DND-41 (cell line): ENCODE measurements at places on chromosomes 16 and 17.

DNA sequence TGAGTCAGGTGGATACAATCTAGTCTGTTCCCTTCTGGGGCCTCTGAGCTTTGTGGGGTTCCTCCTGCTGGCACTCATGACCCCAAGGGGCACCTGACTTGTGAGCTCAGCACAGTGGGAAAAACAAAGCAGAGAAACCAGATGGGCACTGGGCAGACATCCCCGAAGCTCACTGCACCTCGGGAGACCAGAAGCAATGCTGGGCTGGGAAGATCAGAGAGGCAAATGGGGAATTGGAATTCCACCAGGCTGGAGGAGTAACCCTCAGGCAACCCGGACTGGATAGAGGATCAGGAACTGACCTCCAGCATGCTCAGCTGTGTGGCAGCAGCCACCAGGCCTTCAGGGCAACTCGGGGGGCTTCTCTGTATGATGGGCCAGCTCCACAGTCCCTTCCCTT, 50.3 kb downstream of the ABCC12 start:
- DNase-seq, result no peak

GRCh38 chr16:85943711-85944110, 44.7 kb downstream of the IRF8 start:
- no peak for DNase-seq

- no peak for DNase-seq
Measured at GRCh38 chr16:82146957-82147356, 23.1 kb downstream of the MPHOSPH6 start.

DNA sequence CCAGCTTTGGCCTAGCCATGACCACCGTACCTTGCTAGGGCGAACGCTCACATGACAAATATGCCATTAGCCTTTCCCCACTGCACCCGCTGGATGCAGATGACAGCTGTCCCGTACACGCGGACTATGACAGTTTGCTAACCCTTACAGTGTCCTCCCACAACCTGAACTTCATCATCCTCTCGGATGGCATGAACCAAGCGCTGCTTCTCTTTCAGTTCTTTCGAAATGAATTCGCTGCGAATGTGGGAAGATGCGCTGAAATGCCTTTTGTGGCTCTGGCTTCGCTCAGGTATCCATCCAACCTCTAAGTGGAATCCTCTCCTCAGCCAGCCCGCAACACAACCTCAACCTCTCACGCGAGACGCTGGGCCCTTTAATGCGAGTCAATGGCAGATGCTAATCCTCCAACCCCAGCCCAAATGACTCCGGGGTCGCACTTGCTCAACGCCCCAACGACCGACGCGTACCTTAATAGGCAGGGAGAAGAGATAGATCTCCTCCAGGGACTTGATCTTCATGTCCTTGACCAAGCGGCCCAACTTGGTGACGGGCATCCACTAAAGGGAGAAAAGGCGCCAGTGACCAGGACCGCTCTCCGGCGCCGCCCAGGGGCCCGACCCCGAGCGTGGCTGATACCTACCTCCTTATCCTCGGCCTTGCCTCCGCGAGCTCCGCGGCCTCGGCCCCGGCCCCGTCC, 670 bp downstream of the RPS2 start:
- peak; percentile 42 for DNase-seq

DNA sequence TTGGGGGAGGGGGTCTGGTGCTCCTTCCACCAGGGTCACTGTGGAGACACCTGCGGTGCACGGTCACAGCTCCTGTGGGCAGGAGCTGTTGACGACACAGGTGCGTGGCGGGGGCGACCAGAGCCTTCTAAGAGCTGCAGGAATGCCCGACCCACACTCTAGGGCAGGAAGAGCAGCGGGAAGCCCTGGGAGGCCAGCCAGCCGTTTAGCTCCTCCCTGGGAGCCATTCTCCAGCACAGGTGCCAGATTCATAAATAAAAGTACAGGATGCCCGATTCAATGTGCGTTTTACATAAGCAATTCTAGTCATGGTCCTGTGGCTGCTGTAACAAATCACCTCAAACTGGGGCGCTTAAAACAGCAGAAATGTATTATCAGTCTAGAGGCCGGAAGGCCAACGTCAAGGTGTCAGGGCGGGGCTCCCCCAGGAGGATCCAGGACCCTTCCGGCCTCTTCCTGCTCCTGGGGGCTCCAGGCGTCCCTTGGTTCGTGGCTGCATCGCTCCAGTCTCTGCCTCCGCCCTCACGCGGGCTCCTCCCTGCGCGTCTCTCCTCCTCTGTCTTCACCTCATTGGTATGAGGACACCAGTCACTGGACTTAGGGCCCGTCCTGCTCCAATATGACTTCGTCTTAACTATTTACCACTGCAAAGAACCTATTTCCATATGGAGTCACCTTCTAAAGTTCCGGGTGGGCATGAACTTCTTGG, 155.4 kb downstream of the FOXL1 start:
- no peak for DNase-seq

GRCh38 chr16:62752854-62753253, 716.6 kb upstream of the CDH8 start:
- no peak for DNase-seq

DNA sequence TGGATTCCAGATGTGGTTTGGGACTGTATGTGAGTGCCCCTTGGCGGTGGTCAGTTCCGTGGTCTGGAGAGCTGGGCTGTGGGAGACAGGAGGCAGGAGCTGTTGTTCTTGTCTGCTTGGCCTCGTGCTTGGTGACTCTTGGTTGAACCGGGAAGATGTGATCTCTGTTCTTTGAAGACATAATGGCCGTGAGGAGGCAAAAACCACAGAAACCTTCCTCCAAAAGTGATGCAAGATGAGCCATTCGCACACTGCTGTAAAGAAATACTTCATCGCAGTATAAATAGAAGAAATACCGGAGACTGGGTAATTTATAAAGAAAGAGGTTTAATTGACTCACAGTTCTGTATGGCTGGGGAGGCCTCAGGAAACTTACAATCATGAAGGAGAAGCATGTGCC, 128.8 kb downstream of the RAP1GAP2 start:
- DNase-seq, result no peak

- no peak for DNase-seq
Measured at GRCh38 chr17:4635823-4636375, 5.6 kb downstream of the ALOX15 start.

- no peak for DNase-seq
Measured at GRCh38 chr16:82882226-82882625, 255.5 kb downstream of the CDH13 start.

DNA sequence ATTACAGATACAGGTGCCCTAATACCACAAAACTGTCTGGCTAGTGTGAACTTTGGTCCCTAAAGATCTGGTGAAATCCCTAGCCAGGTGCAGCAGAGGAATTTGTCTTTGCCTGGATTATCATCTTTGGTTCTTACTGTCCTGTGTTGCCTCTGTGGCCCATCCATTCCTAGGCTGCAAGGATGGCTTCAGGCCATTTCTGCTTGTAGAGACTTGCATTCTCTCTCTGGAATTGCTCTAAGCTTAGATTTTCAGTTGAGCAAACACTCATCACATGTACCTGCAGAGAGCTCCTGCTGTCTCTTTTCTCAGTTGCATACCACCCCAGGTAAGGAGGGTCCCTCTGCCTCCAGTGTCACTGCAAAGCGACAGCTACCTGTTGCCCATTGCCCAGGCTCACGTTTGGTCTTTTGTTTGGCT, 114.9 kb downstream of the PRKCA start:
- no peak for DNase-seq

GRCh38 chr16:85573696-85574641, 39.2 kb upstream of the GSE1 start:
- DNase-seq, result no peak
